ENCODE measurements at places on chromosomes 16 and 17. TPM values are rescaled to one million over a fixed set of nuclear protein-coding genes. Genes with fewer than 3 reads are reported as not detected.

ETV4 gene
- 4.9 TPM for total RNA-seq

CHD3 gene
- total RNA-seq: 60.7 TPM

SLC16A6 gene
- 0.54 TPM for total RNA-seq

MYH8 gene
- not detected for total RNA-seq

SETD1A gene
- 1.9 TPM for total RNA-seq

ZSCAN32 gene
- 12.2 TPM for total RNA-seq

PMP22 gene
- total RNA-seq: 20.2 TPM

EPX gene
- total RNA-seq: not detected

KRTAP9-9 gene
- total RNA-seq: not detected

CDH5 gene
- 335 TPM for total RNA-seq

PLD6 gene
- total RNA-seq: 1.2 TPM

CACNB1 gene
- total RNA-seq: 1.2 TPM

Measured in dermis lymphatic vessel endothelial cell (primary cell).